Mesothelial cell of epicardium (in vitro differentiated cells): ENCODE measurements at places on chromosomes 2 and 18.

GRCh38 chr2:109081374-109081773 lies 47.6 kb upstream of the SH3RF3 start:
- H3K4me1 ChIP-seq: no peaks in the 10 kb centered on the region
- peaks cover 34% of the 10 kb centered on the region for H3K27me3 ChIP-seq
- no peaks in the 10 kb centered on the region for H3K36me3 ChIP-seq
- no peak for DNase-seq

GRCh38 chr2:177393203-177393755 lies 706 bp downstream of the AGPS start:
- peaks cover 49% of the 10 kb centered on the region for H3K4me1 ChIP-seq
- DNase-seq: no peak
- H3K27ac ChIP-seq: peak overlapping the region; percentile 91
- H3K27me3 ChIP-seq: no peaks in the 10 kb centered on the region

GRCh38 chr2:241931976-241932898 lies 62.7 kb downstream of the RTP5 start:
- H3K4me3 ChIP-seq: no peak overlapping the region
- H3K4me1 ChIP-seq: peaks cover 10% of the 10 kb centered on the region
- H3K36me3 ChIP-seq: peaks cover 3% of the 10 kb centered on the region
- no peak for DNase-seq
- H3K27me3 ChIP-seq: no peaks in the 10 kb centered on the region
- no peak overlapping the region for H3K27ac ChIP-seq

DNA sequence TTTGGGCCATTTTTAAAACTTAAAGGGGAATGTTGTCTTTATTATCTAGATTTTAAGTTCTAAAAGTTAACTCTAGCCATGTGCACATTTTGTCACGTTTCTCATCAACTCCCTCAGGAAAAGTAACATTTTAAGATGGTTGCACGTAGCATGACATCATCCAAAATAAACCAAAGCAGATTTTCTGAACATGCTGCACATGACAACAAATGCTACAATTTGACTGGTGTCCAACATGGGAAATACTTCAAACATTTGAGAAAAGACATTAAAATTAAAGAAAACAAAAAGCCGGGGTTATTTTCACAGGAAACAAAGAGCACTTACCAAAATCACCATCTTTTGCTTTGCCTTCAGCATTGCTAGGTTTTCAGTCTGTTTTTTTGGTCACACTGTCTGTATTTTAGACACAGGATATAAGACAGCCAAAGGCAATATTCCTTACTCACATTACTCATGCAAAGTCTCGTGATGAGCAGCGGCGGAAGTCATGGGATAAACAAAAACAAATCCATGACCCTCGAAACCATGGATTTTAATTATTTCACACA lies 51.3 kb upstream of the RND3 start:
- no peak for DNase-seq
- H3K4me3 ChIP-seq: no peak overlapping the region
- H3K27me3 ChIP-seq: no peaks in the 10 kb centered on the region
- no peaks in the 10 kb centered on the region for H3K36me3 ChIP-seq
- no peaks in the 10 kb centered on the region for H3K4me1 ChIP-seq
- H3K27ac ChIP-seq: no peak overlapping the region

DNA sequence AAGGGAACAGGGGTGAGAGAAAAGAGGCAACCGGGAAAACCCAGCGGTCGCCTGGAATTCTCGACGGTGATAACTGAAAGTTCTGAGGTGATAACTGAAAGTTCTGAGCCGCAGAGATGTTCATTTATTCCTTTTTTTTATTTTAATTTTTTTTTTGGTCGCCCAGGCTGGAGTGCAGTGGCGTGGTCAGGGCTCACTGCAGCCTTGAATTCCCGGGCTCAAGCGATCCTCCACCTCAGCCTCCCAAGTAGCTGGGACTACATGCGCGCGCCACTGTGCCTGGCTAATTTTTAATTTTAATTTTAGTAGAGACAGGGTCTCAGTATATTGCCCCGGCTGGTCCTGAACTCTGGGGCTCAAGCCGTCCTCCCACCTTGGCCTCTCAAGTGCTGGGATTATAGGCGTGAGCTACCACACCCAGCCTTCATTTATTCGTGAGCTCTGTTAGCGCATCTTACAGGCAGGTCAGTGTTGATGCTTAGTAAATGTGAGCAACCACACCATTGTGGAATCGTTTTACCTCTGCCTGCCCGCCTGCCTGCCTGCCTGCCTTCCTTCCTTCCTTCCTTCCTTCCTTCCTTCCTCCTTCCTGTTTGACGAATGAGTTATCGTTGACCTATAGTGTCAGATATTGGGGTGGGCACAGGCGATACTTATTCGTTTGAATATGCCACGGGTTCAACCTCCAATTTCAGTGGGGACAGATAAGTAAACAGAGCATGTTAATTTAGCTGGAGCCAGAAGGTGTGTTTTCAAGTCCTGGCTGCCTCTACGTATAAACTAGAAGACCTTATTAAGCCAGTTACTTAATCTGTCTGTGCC lies 557 bp upstream of the E2F6 start:
- H3K27ac ChIP-seq: peak overlapping the region; percentile 84
- H3K27me3 ChIP-seq: peaks cover 2% of the 10 kb centered on the region
- no peak for DNase-seq
- peak overlapping the region; percentile 71 for H3K4me3 ChIP-seq
- H3K4me1 ChIP-seq: peaks cover 25% of the 10 kb centered on the region

DNA sequence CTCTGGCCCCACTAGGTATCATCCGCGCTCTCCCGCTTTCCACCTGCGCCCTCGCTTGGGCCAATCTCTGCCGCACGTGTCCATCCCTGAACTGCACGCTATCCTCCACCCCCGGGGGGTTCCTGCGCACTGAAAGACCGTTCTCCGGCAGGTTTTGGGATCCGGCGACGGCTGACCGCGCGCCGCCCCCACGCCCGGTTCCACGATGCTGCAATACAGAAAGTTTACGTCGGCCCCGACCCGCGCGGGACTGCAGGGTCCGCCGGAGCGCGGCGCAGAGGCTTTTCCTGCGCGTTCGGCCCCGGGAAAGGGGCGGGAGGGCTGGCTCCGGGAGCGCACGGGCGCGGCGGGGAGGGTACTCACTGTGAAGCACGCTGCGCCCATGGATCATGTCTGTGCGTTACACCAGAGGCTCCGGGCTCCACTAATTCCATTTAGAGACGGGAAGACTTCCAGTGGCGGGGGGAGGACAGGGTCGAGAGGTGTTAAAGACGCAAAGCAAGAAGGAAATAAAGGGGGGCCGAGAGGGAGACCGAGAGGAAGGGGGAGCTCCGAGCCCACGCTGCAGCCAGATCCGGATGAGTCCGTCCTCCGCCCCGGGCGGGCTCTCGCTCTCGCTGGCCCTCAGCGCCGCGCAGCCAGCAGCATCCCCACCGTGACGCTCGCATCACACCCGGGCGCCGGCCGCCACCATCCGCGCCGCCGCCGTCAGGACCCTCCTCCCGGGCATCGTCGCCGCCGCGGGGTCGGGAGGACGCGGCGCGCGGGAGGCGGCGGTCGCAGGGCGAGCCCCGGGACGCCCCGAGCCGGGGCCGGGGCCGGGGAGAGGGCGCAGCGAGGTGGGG lies 664 bp downstream of the NETO1 start:
- DNase-seq: no peak
- peaks cover 93% of the 10 kb centered on the region for H3K27me3 ChIP-seq
- no peak overlapping the region for H3K27ac ChIP-seq
- peaks cover 9% of the 10 kb centered on the region for H3K4me1 ChIP-seq
- H3K36me3 ChIP-seq: no peaks in the 10 kb centered on the region
- peak overlapping the region; percentile 66 for H3K4me3 ChIP-seq

DNA sequence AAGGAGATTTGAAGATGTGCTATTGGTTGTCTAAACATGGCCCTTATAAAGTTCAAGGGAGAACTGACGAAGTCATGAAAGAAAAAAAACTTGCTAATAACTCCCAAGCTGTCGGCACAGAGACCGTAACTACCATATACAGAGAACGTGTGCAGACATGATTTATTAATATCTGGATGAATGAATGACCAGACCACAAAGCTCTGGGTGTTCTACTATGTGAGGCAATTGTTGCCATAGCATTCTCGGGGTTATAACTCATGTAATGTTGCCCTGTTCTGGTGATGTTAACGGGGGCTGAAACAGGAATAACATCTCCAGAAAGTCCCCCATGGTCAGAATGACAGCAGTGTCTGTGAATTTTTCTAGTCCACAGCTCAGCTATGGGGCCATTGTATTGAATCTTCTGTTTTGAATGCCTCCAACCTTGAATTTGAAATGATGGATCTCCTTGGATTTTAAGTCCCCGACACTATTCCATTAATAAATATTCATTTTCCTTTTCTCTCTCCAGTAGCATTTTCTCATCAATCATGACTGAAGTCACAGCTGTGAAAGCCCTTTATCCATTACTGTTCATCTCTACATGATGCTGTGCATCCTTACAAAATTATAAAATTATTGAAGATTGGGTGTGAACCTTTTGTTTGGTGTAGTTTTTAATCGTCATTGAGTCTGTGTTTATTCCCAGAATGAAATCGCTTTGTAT lies 483.4 kb upstream of the KLHL29 start:
- no peak overlapping the region for H3K27ac ChIP-seq
- H3K36me3 ChIP-seq: no peaks in the 10 kb centered on the region
- H3K4me1 ChIP-seq: peaks cover 3% of the 10 kb centered on the region
- no peak overlapping the region for H3K4me3 ChIP-seq
- H3K27me3 ChIP-seq: peaks cover 19% of the 10 kb centered on the region

GRCh38 chr2:22143840-22144239 lies 1020.1 kb downstream of the TDRD15 start:
- no peak overlapping the region for H3K27ac ChIP-seq
- no peaks in the 10 kb centered on the region for H3K36me3 ChIP-seq
- H3K27me3 ChIP-seq: no peaks in the 10 kb centered on the region
- H3K4me1 ChIP-seq: no peaks in the 10 kb centered on the region

GRCh38 chr2:40346535-40347354 lies 105.1 kb downstream of the SLC8A1 start:
- H3K4me3 ChIP-seq: no peak overlapping the region
- H3K27me3 ChIP-seq: no peaks in the 10 kb centered on the region
- H3K4me1 ChIP-seq: peaks cover 39% of the 10 kb centered on the region
- peak overlapping the region; percentile 73 for H3K27ac ChIP-seq
- DNase-seq: no peak

- H3K27me3 ChIP-seq: no peaks in the 10 kb centered on the region
- H3K27ac ChIP-seq: peak overlapping the region; percentile 59
- H3K4me3 ChIP-seq: no peak overlapping the region
Measured at GRCh38 chr2:214533541-214533940, 122.7 kb downstream of the VWC2L start.

- no peak overlapping the region for H3K4me3 ChIP-seq
- H3K36me3 ChIP-seq: peaks cover 25% of the 10 kb centered on the region
- no peaks in the 10 kb centered on the region for H3K27me3 ChIP-seq
- no peak for DNase-seq
Measured at GRCh38 chr2:233477548-233478433, 88.8 kb downstream of the USP40 start.

- H3K36me3 ChIP-seq: peaks cover 6% of the 10 kb centered on the region
- H3K27me3 ChIP-seq: no peaks in the 10 kb centered on the region
- no peak for DNase-seq
- no peak overlapping the region for H3K4me3 ChIP-seq
- H3K4me1 ChIP-seq: peaks cover 13% of the 10 kb centered on the region
- H3K27ac ChIP-seq: no peak overlapping the region
Measured at GRCh38 chr18:61831071-61831470, 61.7 kb downstream of the RNF152 start.

DNA sequence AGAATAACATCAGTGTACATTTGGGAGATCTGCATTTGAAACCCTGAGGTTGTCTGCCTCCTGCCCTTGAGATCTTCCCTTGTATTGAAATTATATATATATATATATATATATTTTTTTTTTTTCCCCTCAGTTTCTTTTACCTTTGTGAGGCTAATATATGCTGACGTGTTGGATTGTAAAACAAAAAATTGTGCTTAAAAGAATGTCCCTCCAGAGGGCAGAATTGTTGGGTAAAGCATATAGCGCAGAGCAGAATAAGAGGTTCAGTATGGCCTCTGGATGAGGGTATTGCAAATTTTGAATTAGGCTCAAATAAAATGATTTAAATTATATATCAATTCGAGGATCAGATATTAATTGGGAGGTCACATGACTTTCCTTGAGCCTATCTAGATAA lies 12.4 kb downstream of the NABP1 start:
- H3K4me3 ChIP-seq: no peak overlapping the region
- no peak for DNase-seq
- H3K27me3 ChIP-seq: no peaks in the 10 kb centered on the region
- no peak overlapping the region for H3K27ac ChIP-seq
- peaks cover 4% of the 10 kb centered on the region for H3K36me3 ChIP-seq

DNA sequence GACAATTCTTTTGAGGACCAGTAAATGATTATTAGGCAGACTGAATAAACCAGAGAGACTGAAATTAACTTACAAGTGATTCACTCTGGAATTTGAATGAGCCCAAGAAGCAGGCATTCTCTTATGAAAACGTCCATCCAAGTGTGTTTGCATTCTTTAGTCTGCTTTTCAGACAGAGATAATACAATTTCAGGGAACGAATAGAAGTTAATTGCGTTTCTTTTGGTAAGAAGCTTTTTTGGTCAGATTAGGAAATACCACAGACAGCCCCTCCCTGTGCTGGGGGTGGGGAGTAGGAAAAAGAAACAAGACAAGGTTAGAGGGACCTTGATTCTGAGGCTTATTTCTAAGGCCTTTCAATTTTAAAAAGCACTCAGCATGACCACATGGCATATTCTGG lies 874.4 kb downstream of the SUCLG1 start:
- no peak overlapping the region for H3K4me3 ChIP-seq
- no peak overlapping the region for H3K27ac ChIP-seq
- DNase-seq: no peak
- peaks cover 29% of the 10 kb centered on the region for H3K4me1 ChIP-seq
- peaks cover 2% of the 10 kb centered on the region for H3K36me3 ChIP-seq
- H3K27me3 ChIP-seq: no peaks in the 10 kb centered on the region

DNA sequence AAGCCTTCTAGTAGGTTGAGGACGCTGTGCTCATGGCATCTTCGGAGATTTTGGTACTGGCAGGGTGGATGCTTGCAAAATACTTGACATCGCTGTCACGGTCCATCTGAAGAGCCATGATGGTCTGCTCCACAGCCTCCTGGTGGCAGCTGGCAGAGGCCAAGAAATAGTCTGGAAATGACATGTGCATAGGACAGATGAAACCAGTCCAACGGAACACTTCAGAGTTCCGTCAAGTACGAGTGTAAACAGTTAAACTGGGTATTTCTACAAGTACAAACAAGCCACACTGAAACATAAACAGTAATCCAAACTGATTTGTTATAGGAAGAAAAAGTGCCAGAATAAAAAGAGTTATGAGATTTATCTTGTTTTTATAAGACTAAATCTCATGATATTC lies 66.6 kb downstream of the PPP4R1 start:
- H3K4me1 ChIP-seq: no peaks in the 10 kb centered on the region
- no peak for DNase-seq
- no peak overlapping the region for H3K27ac ChIP-seq

GRCh38 chr18:57586251-57587049 lies at the start of gene FECH:
TSS of gene FECH (minus strand) at chr18:57586702. CDS start at chr18:57586620, 82 bp downstream.
- peaks cover 9% of the 10 kb centered on the region for H3K36me3 ChIP-seq
- H3K27me3 ChIP-seq: no peaks in the 10 kb centered on the region

GRCh38 chr2:55703350-55703749 lies 9.7 kb upstream of the PNPT1 start:
- no peak overlapping the region for H3K27ac ChIP-seq
- H3K27me3 ChIP-seq: peaks cover 37% of the 10 kb centered on the region
- H3K36me3 ChIP-seq: no peaks in the 10 kb centered on the region
- H3K4me3 ChIP-seq: no peak overlapping the region
- DNase-seq: no peak

GRCh38 chr2:100730290-100730868 lies 89.6 kb upstream of the NPAS2 start:
- no peaks in the 10 kb centered on the region for H3K4me1 ChIP-seq
- no peak for DNase-seq
- H3K36me3 ChIP-seq: no peaks in the 10 kb centered on the region
- H3K27me3 ChIP-seq: peaks cover 4% of the 10 kb centered on the region

GRCh38 chr2:86420913-86421312 lies 20.3 kb upstream of the KDM3A start:
- no peaks in the 10 kb centered on the region for H3K36me3 ChIP-seq
- H3K27ac ChIP-seq: no peak overlapping the region
- no peak overlapping the region for H3K4me3 ChIP-seq
- H3K4me1 ChIP-seq: no peaks in the 10 kb centered on the region
